ENCODE measurements at places on chromosomes 13 and 19.

- DNase-seq = peak; percentile 58
These were observed 6.1 kb downstream of the BEST2 start for GRCh38 chr19:12757544-12758274.

- DNase-seq = no peak
These were observed 48.1 kb downstream of the MPHOSPH8 start for GRCh38 chr13:19681517-19681916.

GRCh38 chr13:42733046-42733445 lies 48.3 kb upstream of the FAM216B start:
- no peak for DNase-seq

DNA sequence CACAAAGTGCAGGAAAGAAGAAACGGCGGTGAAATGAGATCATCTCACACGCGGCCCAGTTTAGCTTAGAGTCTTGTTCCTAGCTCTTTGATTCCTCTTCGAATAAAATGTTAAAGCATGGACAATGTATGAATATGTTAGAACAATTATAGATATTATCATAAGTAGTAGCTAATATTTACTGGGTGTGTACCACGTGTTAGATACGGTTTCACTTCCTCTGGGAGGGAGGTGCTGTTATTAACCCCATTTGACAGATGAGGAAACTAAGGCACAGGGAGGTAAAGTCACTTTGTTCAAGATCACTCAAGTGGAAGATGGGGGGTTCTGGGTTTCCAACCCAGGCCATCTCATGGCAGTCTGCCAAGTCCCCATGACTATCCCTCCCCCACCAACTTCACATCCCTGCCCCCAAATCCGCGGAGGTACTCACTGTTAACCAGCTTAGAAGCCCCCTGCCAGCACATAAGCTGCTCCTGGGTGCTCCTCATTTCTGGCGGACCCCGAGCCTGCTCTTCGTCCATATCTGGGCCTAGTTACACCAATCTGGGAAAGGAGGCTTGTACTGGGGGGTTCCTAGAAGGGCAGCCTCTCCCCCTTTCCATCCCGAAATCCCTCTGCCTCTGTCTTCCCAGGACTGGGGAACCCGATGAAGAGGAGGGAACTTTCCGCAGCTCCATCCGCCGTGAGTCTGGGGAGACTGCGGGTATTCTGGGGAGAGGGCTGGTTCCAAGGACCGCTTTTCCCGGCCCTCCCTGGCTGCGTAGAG lies 1.0 kb upstream of the FXYD7 start:
- DNase-seq = no peak

- no peak for DNase-seq
These were observed at the start of gene SLC10A2 for GRCh38 chr13:103066079-103066780. Gene SLC10A2, minus strand, starts transcription at chr13:103066417. Its CDS starts 168 bp downstream, at chr13:103066249.

GRCh38 chr13:33105387-33106005 lies 89.3 kb downstream of the KL start:
- DNase-seq = no peak

GRCh38 chr13:64428196-64428595 lies 2801.9 kb downstream of the PCDH9 start:
- DNase-seq = peak; percentile 31

GRCh38 chr13:78020861-78021260 lies 102.2 kb upstream of the EDNRB start:
- no peak for DNase-seq

DNA sequence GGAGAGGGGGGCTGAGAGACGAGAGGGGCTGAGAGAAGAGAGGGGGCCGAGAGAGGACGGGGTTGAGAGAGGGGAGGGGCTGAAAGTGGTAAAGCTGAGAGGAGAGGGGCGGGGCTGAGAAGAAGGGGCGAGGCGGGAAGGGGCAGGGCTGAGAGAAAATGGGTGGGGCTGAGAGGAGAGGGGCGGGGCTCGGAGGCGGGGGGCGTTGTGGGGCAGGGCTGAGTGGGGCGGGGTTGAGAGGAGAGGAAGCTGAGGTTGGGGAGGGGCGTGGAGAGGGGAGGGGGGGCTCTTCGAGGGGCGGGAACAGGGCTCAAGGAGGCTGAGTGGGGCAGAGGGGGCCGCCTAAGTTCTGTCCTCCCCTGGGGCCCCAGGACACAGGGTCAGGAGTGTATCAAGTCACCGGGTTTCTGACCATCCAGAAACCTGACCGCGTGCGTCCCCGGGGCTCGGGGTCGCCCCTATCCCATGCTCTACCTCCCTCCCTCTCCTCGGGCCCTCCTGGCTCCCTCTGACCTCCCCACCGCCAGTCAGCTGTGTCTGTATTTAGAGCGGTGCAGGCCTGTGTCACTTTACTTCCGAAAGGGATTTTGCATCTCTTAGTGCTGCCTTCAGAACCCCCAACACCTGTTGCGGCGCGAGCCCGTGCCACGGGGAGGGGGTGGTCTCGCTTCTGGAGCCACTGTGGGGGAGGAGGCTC lies 38.6 kb upstream of the SEMA6B start:
- peak; percentile 31 for DNase-seq

- DNase-seq = no peak
These were observed 1636.8 kb downstream of the PCDH9 start for GRCh38 chr13:65593298-65593874.

- peak; percentile 80 for DNase-seq
These were observed 129.7 kb downstream of the SLC7A1 start for GRCh38 chr13:29465741-29466293.

DNA sequence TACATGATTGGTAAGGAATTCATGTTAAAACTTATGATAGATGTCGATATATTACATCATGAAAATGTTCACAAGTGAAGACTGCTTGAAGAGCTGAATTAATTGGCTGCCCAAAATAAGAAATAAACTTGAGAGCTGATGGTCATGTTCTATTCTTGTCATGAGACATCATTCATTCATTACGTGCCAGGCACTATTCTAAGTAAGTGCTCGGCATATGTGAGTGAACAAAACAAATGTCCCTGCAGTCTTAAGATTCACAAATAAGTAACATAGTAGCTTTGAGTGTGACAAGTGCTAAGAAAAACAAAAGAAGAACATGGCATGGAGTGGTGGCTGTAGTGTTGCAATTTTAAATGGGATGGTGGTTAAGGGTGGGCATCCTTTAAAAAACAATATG lies 329.3 kb downstream of the SUCLA2 start:
- DNase-seq = no peak

- no peak for DNase-seq
These were observed 30.1 kb upstream of the DCUN1D2 start for GRCh38 chr13:113520571-113520970.

DNA sequence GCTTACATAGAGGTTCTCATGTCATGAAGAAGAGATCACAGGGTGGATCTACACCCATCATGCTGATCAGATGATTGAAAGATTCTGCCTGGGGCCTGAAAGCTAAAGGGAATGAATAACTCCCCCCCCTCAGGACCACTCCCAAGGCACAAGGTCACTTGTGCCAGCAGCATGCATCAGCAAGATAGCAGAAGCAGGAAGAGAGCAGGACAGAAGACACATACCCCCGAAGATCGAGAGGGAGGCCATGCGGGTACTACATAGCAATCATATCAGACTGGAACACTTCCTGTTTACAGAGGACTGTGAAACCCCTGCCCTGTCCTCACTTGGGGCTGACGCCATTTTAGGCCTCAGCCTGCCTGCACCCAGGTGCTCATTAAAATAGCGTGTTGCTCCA lies 143.2 kb upstream of the EDNRB start:
- no peak for DNase-seq

DNA sequence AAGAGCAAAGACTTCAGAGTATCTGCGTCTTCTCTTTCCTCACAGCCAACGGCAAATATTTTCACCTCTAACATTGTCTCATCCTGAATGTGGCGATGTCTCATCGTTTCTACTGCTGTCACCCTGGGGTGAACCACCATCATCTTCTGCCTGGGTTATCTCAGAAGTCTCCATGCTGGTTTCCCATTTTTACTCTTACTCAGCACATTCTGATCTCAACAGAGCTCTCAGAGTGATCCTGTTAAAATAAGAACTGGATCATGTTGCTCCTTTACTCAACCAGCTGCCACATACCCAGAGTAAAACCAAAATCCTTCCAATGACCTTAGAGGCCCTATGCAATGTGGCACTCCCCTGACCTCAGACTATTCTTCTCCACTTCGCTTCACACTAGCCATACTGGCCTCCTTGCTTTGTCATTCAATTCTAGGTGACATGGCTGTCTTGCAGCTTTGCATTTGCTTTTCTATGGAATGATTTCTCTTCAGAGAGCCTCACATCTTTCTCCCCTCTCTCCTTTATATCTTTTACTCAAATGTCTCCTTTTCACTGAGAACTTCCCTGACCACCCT lies 7.8 kb upstream of the OLFM4 start:
- no peak for DNase-seq

- no peak for DNase-seq
These were observed 12.5 kb upstream of the CHERP start for GRCh38 chr19:16554776-16555175.

- peak; percentile 96 for DNase-seq
These were observed 9.3 kb downstream of the RPS9 start for GRCh38 chr19:54209811-54210494.

- no peak for DNase-seq
These were observed 116.4 kb downstream of the AKAP11 start for GRCh38 chr13:42388326-42388725.

DNA sequence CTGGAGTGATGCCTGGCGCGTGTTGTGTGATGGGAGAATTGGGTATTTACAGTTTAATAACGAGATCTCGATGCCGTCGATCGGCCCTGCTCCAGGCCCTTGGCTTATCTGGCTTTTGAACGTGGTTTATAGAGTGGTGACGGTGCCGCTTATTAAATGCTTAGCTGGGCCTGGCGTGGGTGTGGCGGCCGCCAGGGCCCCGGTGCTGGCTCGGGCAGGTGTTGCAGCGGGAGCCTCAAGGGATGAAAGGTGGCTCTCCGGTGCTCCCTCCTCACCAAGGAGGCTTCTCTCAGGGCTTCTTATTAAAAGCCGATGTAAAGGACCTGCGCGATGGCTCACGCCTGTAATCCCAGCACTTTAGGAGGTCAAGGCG lies 173.8 kb downstream of the KDM4B start:
- DNase-seq = no peak

GRCh38 chr13:80215368-80215767 lies 125.6 kb downstream of the SPRY2 start:
- DNase-seq = peak; percentile 42

DNA sequence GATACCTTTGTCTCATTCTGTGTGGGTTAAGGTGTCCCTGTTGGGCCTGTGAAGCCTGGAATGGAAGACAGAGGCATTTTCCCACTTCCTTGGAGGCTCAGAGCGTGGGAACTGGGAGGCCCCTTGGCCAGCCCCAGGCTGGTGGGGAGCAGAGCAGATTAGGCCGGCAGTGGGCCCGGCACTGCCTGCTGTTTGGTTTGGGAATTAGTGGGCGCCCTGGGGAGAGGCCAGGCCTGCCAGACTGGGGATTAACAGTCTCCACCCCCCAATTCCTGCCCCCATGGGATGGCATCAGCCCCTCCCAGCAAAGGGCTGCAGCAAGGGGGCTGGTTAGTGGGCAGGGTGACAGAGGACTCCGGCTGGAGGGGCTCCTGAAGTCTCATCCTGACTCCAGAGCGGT lies 3.1 kb upstream of the BEST2 start:
- DNase-seq = no peak

GRCh38 chr13:114115191-114115671 lies 17.2 kb downstream of the RASA3 start:
- DNase-seq = peak; percentile 78

- DNase-seq = no peak
These were observed 40.0 kb downstream of the MYO16 start for GRCh38 chr13:108669381-108669780.

GRCh38 chr13:44805585-44805984 lies 183.7 kb downstream of the NUFIP1 start:
- no peak for DNase-seq

GRCh38 chr13:22053053-22053452 lies 382.2 kb downstream of the FGF9 start:
- DNase-seq = no peak

DNA sequence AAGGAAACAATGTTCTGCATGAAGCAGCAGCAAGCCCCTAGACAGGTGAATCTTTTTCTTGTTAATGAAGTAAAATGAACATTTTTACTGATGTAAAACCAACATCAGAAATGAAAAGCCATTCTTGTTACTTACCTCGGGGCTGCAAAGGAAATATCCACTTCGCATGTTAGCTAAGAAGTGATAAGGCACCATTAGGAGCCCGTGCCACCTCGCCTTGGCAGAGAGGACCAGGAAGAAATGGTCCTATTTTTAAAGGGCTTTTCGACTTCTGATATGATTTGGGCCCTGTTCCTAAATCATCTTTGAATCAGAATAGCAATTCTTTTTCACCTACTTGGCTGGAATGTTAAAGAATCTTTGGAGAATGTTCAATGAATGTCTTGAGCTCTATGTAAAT lies 183.2 kb downstream of the OXGR1 start:
- no peak for DNase-seq

DNA sequence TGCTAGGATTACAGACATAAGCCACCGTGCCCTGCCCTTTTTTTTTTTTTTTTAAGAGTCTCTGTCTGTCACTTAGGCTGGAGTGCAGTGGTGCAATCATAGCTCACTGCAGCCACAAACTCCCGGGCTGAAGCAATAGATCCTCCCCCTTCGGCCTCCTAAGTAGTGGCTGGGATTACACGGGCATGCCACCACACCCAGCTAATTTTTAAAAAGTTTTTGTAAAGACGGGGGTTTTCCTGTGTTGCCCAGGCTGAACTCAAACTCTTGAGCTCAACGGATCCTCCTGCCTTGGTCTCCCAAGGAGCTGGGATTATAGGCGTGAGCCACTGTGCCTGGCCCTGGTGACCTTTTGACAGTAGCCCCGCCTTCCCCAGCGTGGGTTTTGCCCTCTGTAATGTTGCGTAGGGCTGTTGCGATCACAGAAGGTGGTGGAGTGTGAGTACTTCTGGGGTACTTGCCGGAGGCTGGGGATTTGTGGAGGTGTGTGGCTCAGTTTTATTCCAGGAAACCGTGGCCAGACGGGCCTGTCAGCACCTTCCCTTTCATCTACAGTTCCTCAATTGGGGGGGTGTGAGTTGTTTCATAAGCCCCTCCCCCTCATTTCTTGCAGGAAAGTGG lies 11.6 kb upstream of the RETN start:
- no peak for DNase-seq

- no peak for DNase-seq
These were observed 10.4 kb downstream of the BORCS8 start for GRCh38 chr19:19181488-19181998.

GRCh38 chr19:34051255-34051654 lies 121.0 kb upstream of the LSM14A start:
- DNase-seq = no peak

DNA sequence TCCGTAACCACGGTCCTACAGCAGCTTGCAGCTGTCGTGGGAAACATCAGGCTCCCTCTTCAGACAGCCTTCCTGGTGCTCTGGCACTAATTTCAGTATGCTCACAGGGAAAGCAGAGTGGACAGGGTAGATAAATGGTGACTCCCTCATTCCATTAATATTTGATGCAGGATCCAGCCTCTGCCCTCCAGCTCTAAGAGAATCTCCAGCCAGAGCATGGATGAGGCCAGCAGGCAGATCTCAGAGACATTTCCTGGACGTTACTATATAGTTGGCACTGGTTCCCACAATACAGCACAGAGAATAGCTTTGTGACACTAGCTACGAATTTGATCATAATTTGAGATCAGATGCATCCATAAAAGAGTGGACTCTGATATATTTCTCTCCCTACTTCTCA lies 341.4 kb downstream of the LIG4 start:
- no peak for DNase-seq
